ENCODE measurements at places on chromosomes 11 and 22. TPM values are rescaled to one million over a fixed set of nuclear protein-coding genes. Genes with fewer than 3 reads are reported as not detected.

GRCh38 chr11:32706985-32707741 is 87.3 kb downstream of the CCDC73 start:
- H3K27ac ChIP-seq, result no peak overlapping the region
- peaks cover 7% of the 10 kb centered on the region for H3K36me3 ChIP-seq
- no peak overlapping the region for H3K4me3 ChIP-seq
- no peak for DNase-seq
- H3K27me3 ChIP-seq, result peaks cover 6% of the 10 kb centered on the region
- H3K4me1 ChIP-seq, result no peaks in the 10 kb centered on the region

Gene TIGD3
- total RNA-seq, result 1.9 TPM

DNA sequence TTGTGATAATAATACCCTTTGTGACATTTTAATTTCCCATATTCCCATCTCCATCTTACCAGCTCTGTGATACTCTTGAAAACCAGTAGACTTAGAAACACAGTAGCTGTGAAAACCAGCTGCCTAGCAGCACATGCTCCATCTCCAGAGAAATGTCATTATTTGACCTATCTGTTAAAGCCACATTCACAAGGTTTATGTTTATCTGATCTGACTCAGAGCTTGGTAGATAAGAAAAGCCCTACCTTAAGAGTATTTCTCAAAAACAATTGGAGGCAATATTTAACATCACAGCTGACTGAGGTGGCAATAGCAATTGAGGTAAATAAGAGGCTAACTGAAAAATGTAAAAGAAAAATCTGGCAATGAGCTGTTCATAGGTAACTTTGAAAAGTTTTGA is 8.1 kb upstream of the ANO3 start:
- H3K4me1 ChIP-seq, result peaks cover 12% of the 10 kb centered on the region
- DNase-seq, result no peak
- H3K27me3 ChIP-seq, result no peaks in the 10 kb centered on the region
- H3K4me3 ChIP-seq, result no peak overlapping the region
- H3K36me3 ChIP-seq, result no peaks in the 10 kb centered on the region

DNA sequence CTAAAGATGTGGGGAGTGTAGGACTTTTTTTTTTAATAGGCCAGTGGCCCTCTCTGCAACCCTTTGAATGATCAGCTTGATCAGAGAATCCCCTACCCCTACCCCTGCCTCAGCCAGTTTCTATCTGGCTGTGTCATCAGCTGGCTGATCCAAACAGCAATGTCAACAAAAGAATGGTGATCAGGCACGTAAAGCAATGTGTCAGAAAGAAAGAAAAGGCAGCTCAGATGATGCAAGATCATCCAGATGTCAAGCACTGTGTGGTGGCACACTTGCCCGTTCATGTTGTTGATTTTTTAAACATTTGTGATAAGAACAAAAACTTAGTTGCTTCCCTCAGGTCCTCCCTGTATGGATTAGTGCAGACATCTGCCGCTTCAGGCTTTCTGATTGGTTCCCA is 26.3 kb upstream of the EHF start:
- no peak overlapping the region for H3K27ac ChIP-seq
- DNase-seq, result no peak

Gene TBX10
- 0.21 TPM for total RNA-seq

DNA sequence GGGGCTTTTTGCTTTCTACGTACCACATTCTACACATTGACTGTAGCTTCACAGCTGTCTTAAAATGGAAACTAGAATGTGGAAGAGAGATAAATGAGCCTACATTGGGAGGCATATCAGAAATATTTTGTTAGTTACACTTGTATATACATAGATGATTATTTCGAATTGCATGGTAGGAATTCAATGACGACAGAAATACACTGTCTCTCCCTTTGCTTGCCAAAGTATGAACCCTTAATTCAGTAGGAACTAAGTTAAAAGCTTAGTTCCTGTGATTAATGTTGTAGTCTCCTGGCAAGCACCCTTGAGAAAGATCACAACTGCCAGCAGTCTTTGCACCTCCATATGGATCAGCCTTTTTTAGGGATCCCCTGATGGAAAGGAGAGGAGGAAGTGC is 10.1 kb downstream of the C11orf87 start:
- H3K27ac ChIP-seq, result no peak overlapping the region
- H3K36me3 ChIP-seq, result no peaks in the 10 kb centered on the region
- no peak for DNase-seq
- H3K27me3 ChIP-seq, result peaks cover 14% of the 10 kb centered on the region
- H3K4me1 ChIP-seq, result no peaks in the 10 kb centered on the region

- H3K27me3 ChIP-seq, result no peaks in the 10 kb centered on the region
- H3K4me3 ChIP-seq, result no peak overlapping the region
- DNase-seq, result no peak
- peak overlapping the region; percentile 8 for H3K27ac ChIP-seq
- H3K36me3 ChIP-seq, result peaks cover 28% of the 10 kb centered on the region
Measured at GRCh38 chr11:120771551-120772060, 252.3 kb upstream of the TBCEL start.

- no peak for DNase-seq
- no peak overlapping the region for H3K4me3 ChIP-seq
Measured at GRCh38 chr22:44155115-44155514, 25.6 kb upstream of the PARVG start.

- H3K36me3 ChIP-seq, result no peaks in the 10 kb centered on the region
- peak overlapping the region; percentile 60 for H3K27ac ChIP-seq
- no peak for DNase-seq
- peak overlapping the region; percentile 67 for H3K4me3 ChIP-seq
Measured at GRCh38 chr11:47398551-47398950, 9.8 kb upstream of the SLC39A13 start.

- no peak overlapping the region for H3K27ac ChIP-seq
- H3K27me3 ChIP-seq, result peaks cover 7% of the 10 kb centered on the region
- H3K36me3 ChIP-seq, result no peaks in the 10 kb centered on the region
- H3K4me3 ChIP-seq, result no peak overlapping the region
- peak; percentile 54 for DNase-seq
- peaks cover 53% of the 10 kb centered on the region for H3K4me1 ChIP-seq
Measured at GRCh38 chr11:69708736-69709401, 5.0 kb upstream of the FGF19 start.

- no peak overlapping the region for H3K4me3 ChIP-seq
- H3K27me3 ChIP-seq, result no peaks in the 10 kb centered on the region
- no peaks in the 10 kb centered on the region for H3K36me3 ChIP-seq
- no peak overlapping the region for H3K27ac ChIP-seq
- peaks cover 10% of the 10 kb centered on the region for H3K4me1 ChIP-seq
Measured at GRCh38 chr11:130636722-130637464, 188.4 kb downstream of the ADAMTS15 start.

Gene PLAAT5
- 23.0 TPM for total RNA-seq

Gene SREBF2
- total RNA-seq, result 173 TPM

DNA sequence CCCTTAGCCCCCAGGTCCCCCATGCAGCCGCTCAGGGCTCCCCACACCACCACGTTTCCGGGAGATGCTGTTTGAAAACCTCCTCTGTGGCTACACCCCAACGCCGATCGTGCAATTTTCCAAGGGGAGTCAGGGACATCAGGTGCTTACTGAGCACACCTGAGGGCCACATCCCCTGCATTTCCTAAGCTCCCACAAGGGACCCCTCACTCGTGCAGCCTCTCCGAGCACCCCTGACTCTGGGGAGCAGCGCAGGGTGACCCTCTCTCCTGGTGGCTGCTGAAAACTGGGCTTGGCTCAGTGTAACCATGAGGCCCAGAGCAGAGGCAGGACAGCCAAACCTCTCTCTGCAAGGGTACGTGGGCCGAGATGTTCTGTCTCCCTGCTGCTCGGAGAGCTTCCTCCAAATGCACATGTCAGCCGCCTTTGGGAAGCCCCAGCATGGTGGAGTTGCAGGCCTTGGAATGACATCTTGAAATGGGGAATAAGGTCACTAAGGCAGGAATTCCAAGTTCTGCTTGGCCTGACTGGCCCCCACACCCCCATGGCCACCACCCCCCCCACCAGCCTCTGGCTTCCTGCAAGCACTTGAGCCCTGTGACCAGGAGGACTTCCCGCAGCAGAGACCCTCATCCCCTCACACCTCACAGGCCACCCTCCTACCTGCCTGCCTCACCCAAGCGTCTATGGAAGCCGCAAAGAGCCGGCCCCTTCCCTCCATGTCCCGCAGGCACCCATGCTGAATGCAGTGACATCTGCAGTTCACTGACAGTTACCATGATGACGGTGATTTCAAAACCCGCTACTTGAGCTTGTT is 257.4 kb downstream of the BRD1 start:
- DNase-seq, result no peak
- H3K27me3 ChIP-seq, result no peaks in the 10 kb centered on the region
- H3K4me3 ChIP-seq, result no peak overlapping the region
- no peaks in the 10 kb centered on the region for H3K4me1 ChIP-seq
